ENCODE measurements at places on chromosomes 16 and 17. TPM values are rescaled to one million over a fixed set of nuclear protein-coding genes. Genes with fewer than 3 reads are reported as not detected.

- DNase-seq, result no peak
Observed at GRCh38 chr17:81000334-81000630, 8.6 kb downstream of the CHMP6 start.

Gene C17orf100
- 3.7 TPM for polyA plus RNA-seq

DNA sequence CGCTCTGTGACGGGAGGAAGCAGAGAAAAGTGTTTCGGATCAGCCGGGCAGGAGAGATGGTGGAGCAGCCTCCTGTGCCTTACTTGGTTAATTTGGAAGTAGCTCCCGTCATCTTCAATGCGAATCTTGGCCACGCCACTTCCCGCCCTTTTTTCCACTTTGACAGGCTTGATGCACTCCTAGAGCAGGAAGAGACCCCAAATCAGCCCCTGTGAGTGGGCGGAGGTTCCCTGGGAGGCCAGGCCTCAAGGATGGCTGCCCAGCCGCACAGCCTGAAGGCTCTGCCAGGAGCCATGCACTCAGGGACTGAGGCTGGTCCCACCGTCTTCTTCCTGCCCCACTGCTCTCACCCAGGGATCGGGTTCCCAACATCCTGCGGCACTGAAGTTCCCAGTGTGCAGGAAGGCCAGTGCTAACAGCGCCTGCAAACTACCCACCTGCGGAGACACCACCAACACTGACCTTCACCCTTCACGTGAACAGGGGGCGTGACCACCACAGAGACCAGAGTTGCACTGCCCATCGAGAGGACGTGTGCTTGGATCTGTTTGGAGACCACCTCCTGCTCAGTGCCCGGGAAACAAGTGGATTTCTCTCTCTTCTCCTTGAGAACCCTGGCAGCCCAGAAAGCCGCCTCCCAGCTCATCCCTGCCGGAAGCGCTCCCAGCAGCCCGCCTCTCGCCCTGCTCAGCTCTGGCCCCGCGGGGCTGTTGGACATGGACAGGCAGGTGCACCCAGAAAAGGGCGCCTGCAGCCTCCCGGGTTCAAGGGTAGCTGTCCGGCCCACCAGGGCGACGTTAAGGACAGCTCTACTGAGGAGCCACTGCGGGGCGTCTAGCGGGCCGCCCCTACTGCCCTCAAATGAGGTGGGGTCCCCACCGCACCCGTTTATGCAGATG is 988 bp downstream of the CIAO3 start:
- peak; percentile 67 for DNase-seq

- no peak for DNase-seq
Observed at GRCh38 chr16:85722128-85722893, 28.6 kb downstream of the C16orf74 start.

Gene RHBDF2
- polyA plus RNA-seq, result 6.8 TPM

- no peak for DNase-seq
Observed at GRCh38 chr17:83203472-83204221, 124.2 kb downstream of the METRNL start.

DNA sequence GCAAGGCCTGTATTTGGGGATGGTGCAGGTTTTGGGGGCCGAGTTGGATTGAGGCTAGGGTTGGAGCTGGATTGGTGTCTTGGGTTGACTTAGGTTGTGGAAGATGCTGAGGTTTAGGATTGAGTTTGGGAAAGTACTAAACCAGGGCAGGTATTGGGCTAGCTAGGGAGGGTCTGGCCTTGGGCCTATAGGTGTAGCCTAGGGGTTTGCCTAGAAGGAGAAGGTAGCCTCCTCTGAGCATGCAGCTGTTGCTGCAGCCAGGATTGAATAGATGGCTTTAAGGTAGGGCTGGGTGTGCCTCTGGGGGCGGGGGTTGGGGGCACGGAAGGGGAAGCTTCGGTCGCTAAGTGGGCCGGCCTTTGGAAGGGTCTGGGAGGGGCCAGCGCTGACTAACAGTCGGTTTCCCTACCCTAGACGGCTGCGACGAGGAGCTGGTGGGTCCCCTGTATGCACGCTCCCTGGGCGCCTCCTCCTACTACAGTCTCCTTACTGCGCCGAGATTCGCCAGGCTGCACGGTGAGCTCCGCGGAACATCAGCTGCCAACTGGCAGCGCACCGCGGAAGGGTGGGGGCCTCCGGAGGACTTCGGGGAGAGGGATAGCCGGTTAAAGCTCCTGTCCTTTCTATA is 1.2 kb downstream of the CNTNAP1 start:
- no peak for DNase-seq

GRCh38 chr17:4708436-4708835 is 2.0 kb upstream of the ARRB2 start:
- DNase-seq, result no peak

DNA sequence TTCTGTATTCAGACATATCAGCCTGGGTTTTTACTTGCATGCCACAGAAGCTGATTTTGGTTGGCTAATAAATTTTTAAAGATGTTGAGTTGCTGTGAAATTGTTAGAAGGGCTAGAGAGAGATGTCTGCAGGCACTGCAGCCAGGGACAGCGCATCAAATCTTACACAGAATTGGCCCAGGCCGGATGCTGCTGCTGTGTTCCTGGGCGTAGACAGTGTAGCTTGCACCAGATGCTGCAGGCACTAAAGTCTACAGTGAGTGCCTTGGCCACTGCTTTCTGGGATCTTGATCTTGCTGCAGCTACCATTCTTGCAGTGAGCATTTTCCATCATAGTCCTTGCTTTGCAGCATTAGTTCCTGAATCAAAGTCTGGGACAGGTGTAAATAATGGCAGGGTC is 169.9 kb downstream of the SPECC1 start:
- no peak for DNase-seq

- peak; percentile 30 for DNase-seq
Observed at GRCh38 chr17:57666201-57666870, 78.8 kb downstream of the CCDC182 start.

Gene PIK3R5
- polyA plus RNA-seq, result 0.45 TPM

Gene GINS3
- polyA plus RNA-seq, result 2.4 TPM

Gene ZNF594
- polyA plus RNA-seq, result 1.9 TPM

Gene TPPP3
- 108 TPM for polyA plus RNA-seq

- DNase-seq, result no peak
Observed at GRCh38 chr17:72215928-72216327, 95.1 kb downstream of the SOX9 start.

GRCh38 chr17:66341462-66341861 is 39.0 kb downstream of the PRKCA start:
- no peak for DNase-seq

DNA sequence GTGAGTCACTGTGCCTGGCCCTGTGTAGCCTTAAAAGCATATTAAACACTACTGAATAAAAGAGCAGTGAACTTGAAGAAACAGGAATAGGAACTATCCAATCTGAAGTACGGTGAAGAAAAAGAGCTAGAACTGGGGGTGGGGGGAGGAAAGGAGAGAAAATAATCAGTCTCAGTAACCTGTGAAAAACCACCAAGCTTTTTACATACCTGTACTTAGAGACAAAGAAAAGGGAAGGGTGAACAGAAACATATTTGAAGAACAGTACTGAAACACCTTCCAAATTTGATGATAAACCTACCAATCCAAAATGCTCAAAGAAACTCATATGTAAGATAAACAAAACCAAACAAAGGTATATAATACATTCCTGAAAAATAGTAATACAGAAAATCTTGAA is 77.5 kb downstream of the USP32 start:
- DNase-seq, result no peak

Gene NTHL1
- 36.0 TPM for polyA plus RNA-seq

Gene AATK
- 0.65 TPM for polyA plus RNA-seq

- no peak for DNase-seq
Observed at GRCh38 chr17:70030371-70030770, 44.7 kb upstream of the KCNJ16 start.

DNA sequence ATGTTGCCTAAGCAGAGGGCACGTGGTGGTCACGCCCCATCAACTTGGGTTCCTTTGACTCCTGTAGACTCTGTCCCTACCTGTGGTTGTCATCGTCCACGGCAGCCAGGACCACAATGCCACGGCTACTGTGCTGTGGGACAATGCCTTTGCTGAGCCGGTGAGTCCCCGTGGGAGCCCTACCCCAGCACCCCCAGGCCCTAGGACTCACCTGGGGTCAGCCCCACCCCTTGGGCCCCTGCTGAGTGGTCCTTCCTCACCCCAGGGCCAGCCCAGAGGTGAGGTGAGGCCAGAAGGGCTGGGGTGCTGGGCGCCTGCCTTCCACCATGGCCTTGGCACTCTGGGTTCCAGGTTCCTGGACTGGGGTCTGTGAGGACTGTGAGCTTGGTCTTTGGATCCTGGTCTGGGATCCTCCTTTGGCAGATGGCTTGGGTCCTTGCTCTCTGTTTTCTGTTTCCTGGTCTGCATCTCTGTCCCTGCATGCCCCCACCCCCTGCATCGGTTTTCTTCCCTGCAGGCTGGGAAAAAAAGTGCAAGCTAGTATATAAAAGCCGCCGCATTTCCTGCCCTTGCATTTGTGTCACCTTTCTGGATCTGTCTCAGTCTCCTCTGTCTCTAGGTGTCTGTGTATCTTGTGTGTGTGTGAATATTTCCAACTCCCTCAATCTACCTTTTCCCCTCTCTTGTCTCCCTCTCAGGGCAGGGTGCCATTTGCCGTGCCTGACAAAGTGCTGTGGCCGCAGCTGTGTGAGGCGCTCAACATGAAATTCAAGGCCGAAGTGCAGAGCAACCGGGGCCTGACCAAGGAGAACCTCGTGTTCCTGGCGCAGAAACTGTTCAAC is 17.5 kb downstream of the STAT5A start:
- DNase-seq, result no peak

DNA sequence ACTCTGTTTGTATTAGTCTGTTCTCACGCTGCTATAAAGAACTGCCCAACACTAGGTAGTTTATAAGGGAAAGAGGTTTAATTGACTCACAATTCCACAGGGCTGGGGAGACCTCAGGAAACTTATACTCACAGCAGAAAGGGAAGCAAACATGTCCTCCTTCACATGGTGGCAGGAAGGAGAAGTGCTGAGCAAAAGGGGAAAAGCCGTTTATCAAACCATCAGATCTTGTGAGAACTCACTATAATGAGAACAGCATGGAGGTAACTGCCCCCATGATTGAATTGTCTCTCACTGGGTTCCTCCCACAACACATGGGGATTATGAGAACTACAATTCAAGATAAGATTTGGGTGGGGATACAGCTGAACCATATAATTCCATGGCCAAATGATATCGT is 30.9 kb downstream of the ABCC1 start:
- no peak for DNase-seq

Measured in kidney (tissue), 22 donors.